T1000 (cell line): ENCODE measurements at places on chromosomes 13 and 19.
A peak's percentile ranks its signal among the peaks of the same experiment; 100 is the strongest.

DNA sequence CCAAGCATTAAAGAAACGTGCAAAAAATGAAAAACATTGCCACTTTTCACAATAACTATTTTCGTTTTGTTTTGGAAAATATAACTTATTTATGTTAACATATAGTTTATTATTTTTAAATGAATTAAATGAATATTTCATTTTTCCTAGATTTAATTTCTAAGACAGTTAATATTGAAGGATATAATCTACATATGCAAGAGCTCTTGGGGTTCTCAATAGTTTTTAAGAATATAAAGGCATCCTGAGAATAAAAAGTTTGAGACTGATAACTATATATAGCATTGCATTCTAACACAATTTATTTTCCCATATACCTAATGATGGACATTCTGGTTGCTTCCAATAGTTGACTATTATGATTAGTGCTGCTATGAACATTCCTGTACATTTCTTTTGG is 19.9 kb downstream of the ZNF461 start:
- DNase-seq: no peak

GRCh38 chr13:97432232-97432916 is 1.6 kb upstream of the RAP2A start:
- no peak for DNase-seq

- no peak for DNase-seq
Measured at GRCh38 chr13:80946008-80946802, 605.3 kb upstream of the SPRY2 start.

DNA sequence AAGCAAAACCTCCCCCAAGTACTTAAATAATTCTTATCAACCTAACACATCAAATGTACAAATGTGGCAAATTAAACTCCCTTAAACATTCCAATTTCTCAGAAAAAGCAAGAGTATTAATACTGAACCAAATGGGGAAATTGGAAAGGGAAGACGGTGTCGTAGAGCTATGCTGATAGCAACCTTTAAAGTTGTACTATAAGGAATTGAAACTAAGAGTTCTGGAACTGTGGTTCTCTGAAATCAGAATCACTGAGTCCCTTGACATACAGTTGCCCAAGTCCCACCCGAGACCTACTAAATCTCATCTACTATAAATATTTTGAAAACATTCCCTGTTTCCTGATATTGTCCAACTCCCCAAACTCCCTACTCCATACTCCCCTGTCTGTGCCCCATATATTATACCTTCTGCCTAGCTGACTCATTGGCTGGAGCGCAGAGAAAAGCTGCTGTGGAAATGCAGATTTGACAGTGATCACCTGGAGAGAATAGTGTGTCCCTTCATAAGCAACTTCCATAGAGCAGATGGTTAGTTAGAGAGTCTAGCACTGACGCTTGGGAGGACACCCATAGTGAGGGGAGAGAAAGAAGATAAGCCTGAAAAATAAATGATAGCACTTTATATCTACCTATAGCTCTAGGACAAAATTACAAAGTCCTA is 51.4 kb upstream of the ITM2B start:
- no peak for DNase-seq

DNA sequence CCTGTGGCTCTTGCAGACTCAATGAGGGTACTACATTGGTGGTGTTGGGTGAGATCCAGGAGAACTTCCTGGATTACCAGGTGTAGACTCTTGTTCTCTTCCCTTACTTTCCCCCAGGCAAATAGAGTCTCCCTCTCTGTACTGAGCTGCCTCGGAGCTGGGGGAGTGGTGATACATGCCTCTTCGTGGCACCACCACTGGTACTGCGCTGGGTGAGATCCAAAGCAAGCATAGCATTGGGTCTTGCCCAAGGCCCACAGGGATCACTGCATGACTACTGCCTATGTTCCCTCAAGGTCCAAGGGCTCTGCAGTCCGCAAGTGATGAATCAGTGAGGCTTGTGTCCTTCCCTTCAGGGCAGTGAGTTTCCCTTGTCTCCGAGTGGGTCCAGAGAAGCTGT is 81.6 kb downstream of the COG6 start:
- peak; percentile 46 for DNase-seq

DNA sequence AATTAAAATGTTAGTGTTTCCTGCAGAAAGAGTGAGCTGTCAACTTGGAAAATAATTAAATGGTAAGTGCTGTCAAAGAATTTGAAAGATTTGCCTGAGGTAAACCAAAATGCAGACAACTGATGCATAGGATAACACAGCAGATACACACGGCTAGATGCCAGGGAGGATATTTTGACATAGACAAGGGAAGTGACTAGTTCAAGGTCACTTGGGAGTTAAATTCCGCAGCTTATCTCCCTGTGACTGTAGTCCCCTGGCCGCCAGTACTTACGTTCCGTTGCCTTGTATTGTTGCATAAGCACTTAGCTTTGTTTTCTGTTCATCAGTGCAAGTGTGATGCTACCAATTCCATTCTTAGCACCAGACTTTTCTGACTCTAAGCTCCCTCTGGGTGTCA is 247.3 kb upstream of the MAB21L1 start:
- no peak for DNase-seq

DNA sequence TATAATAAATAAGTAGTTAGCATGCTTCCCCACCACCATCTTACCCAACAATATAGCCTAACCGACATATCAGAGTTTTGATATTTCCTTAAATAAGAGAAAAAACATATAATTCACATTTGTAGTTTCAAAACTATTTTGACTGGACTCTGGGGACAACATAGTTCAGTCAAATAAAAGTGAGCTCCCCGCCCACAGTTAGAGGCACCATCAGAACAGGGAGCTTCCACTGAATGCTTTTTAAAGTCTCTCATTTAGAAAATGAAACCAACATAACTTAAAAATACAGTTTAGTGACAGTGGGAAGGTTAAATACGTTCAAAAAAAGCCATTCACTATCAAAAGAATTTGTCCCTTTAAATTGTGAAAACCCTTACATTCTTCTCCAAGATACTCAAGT is 92.8 kb downstream of the EPSTI1 start:
- DNase-seq: no peak

DNA sequence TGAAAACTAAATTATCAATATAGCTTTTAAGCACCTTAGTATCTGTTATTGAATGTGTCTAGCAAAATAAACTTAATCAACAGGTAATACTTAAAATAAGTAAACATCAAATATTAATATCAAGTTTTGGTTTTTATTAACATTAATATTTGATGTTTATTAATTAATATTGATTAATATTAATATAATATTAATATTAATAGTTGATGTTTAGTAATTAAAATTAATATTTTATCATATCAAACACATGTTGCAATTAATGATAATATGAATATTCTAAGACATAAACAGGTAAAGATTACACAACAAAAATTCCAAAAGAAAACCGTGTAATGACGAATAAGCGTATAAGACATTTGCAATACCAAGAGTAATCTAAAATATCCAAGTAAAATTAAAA is 222.8 kb upstream of the PRR20A start:
- DNase-seq: no peak

DNA sequence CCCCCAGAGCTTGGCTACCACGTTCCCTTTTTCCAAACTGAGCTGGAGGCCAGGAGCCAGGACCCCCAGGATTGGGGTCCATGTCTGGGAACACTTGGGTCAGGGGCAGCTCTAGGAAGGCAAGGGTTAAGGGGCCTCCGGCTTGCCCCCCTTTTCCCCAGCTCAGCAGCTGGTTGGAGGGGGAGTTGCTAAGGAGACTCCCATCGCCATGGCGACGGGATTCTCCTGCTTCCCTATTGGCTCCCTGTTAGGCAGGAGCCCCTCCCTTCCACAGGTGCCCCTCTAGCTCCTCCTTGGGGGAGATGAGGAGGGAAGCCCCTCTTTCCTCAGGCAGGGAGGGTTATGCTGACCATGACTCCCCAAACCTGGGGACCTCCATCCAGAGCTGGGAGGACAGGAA is 33.9 kb downstream of the PDE4A start:
- DNase-seq: no peak

- DNase-seq: no peak
Measured at GRCh38 chr19:54339646-54340358, 840 bp upstream of the LILRA4 start.

DNA sequence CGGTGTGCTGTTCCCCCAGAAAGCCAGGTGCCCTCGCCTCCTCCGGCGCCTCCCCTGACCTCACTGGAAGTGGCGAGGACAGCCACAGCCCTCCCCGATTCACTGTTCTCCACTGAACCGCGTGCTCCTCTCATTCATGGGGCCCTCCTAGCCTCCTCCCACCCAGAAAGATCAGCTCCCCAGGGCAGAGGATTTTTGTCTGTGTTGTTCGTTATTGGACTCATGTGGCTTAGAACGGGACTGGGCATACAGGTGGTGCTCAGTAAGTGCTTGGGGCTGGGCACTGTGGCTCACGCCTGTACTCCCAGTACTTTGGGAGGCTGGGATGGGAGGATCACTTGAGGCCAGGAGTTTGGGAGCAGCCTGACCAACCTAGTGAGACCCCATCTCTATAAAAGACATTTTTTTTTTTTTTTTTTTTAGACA is 3.8 kb downstream of the PRTN3 start:
- DNase-seq: no peak

DNA sequence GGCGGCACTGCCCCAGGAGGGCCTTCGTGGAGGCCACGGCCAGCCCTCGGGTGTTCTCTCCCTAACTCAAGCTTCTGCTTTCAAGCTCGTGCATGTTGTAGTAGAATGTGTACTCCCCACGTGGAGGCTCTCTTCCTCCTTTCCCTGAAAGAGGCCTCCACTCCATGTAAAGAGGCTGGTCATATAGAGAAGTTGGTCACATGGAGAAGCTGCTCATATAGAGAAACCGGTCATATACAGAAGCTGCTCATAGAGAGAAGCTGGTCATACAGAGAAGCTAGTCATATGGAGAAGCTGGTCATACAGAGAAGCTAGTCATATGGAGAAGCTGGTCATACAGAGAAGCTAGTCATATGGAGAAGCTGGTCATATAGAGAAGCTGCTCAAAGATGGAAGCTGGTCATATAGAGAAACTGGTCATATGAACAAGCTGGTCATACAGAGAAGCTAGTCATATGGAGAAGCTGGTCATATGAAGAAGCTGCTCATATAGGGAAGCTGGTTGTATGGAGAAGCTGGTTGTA is 152.5 kb downstream of the COL4A1 start:
- no peak for DNase-seq

- DNase-seq: no peak
Measured at GRCh38 chr19:46654621-46655152, 6.3 kb downstream of the DACT3 start.

DNA sequence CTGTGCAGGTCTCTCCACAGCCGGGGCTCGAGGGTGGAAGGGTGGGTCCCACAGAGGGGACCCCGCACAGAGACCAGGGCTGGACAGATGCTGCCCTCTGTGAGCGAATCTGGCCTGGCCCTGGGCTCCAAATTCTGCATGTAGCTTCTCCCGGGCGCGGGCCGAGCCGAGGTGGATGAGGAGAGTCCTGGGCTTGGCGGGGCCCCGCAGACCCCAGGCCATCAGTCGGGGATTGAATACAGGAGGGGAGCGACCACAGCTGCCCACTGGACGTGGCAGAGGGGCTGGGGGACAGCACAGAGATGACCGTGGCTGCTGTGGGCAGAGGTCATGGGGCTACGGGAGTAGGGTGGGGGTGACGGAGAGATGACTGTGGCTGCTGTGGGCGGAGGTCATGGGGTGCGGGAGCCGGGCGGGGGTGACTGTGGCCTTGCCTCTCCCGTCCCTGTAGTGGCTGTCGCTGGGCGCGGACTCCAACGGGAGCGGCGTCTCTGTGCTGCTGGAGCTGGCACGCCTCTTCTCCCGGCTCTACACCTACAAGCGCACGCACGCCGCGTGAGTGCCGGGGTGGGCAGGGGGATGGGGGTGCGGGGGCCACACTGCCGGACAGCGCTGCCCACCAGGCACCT is 15.5 kb downstream of the NCLN start:
- no peak for DNase-seq

DNA sequence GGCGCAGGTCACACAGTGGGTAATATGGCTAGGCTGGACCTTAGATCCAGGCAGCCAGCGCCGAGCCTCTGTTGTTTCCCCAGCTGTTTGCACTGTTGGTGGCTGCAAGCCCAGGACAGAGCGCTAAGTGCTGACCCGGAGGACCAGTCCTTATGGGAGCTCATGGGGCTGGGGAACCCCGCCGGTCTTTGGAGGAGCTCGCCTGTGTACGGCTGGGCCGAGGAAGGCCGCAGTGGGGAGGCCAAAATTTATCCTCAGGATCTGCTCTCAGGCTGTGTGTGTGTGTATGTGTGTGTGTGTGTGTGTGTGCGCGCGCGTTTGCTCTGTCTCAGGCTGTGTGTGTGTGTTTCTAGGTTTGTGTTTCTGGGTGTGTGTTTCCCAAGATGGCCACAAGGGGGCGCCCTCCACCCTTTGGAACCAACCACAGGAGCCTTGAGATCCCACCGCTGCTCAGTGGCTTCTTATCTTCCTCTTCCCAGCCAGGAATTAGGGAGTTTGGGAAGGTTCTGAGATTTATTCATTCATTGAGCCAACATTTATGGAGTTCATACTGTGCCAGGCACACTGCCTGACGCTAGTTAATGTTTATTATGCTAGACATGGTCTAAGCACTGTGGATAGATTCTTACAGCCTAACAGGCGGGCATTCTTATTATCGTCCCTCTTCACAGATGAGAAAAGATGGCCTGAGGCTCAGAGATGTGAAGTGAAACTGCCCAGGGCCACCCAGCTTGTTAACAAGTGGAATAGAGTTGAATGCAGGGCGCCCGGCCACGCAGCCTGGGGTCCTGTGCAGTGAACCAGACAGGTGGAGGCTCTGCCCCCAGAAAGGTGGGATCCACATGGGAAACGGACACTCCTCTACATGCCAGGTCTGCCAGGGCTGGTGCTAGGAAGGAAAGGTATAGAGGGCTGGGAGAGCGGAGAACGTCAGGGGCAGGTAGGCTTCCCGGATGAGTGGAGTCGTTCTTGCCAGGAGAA is 13.0 kb downstream of the PGLYRP1 start:
- peak; percentile 19 for DNase-seq

DNA sequence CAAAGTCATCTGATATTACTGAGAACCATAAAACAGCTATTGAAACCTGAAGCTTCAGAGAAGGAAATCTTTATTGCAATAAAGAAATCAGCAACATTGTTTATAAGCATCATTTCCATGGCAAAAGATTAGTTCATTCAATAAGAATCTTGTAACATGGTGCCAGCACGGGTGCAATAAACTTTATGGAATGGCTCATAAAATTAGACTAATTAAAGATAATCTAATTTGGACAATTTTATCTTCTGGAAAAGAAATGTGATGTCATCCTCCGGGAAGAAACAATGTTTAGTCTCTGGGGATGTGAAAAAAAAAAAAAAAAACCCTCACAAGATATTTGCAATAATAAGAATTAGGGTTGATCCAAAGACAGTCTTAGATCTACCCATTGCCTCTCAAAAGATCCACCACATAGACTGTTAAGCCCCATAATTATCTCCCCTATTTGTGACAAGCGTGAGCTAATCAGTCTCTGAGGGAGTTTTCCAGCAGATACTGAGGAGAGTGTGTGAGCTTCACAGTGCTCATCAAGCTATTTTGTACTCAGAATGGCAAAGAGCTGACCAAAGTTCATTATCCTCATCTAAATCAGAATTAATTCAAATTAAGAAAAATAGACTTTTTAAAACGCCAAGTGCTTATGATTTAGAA is 297.0 kb upstream of the EDNRB start:
- no peak for DNase-seq
